ENCODE measurements at places on chromosomes 12 and 14. TPM values are rescaled to one million over a fixed set of nuclear protein-coding genes. Genes with fewer than 3 reads are reported as not detected.

- no peaks in the 10 kb centered on the region for H3K27me3 ChIP-seq
- no peaks in the 10 kb centered on the region for H3K36me3 ChIP-seq
- no peak overlapping the region for H3K27ac ChIP-seq
- no peak overlapping the region for H3K4me3 ChIP-seq
- DNase-seq: no peak
- no peaks in the 10 kb centered on the region for H3K4me1 ChIP-seq
Observed at GRCh38 chr12:34354239-34355200, 332.2 kb downstream of the ALG10 start.

GRCh38 chr12:89153341-89153740 lies 199.0 kb downstream of the DUSP6 start:
- no peak overlapping the region for H3K4me3 ChIP-seq
- H3K27me3 ChIP-seq: no peaks in the 10 kb centered on the region
- no peak for DNase-seq
- peaks cover 9% of the 10 kb centered on the region for H3K4me1 ChIP-seq
- no peaks in the 10 kb centered on the region for H3K36me3 ChIP-seq

GRCh38 chr14:88247228-88247627 lies 75.8 kb downstream of the KCNK10 start:
- DNase-seq: no peak
- H3K4me1 ChIP-seq: no peaks in the 10 kb centered on the region
- H3K27me3 ChIP-seq: peaks cover 6% of the 10 kb centered on the region
- H3K4me3 ChIP-seq: no peak overlapping the region

DNA sequence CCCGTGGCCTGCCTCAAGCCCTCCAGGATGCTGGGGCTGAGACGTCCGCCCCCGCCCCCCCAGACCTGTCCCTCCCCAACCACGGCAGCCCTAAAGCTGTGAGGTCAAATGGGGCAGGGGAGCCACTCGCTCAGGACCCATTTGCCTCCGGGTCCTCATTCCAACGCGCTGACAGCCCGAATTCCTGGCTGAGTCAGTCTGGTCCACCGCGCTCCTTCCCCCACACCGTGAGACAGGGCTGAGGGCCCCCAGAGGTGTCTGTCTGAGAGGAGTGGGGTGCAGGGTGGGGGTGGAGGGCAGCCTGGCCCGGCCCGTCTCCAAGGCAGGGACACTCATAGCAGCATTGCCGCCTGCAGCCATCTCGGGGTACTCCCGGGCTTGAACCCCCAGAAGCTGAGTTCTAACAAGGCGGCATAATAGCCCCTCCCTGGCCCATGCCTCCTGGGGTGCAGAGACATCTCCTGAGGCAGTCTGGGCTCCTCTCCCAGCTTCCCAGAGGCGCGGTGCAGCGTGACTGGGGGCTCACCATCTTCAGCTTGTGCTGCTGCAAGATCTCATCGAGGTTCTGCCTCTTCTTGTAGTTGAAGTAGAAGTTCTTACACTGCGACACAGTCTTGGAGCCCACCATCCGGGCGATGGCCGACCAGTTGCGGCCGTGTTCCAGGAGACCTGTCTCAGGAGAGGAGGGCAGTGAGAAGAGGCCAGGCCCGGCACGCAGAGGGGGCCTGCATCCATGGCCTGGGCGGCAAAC lies 90.5 kb downstream of the RFLNA start:
- H3K36me3 ChIP-seq: peaks cover 6% of the 10 kb centered on the region
- peaks cover 8% of the 10 kb centered on the region for H3K4me1 ChIP-seq
- H3K27me3 ChIP-seq: no peaks in the 10 kb centered on the region
- H3K4me3 ChIP-seq: no peak overlapping the region
- no peak for DNase-seq

DNA sequence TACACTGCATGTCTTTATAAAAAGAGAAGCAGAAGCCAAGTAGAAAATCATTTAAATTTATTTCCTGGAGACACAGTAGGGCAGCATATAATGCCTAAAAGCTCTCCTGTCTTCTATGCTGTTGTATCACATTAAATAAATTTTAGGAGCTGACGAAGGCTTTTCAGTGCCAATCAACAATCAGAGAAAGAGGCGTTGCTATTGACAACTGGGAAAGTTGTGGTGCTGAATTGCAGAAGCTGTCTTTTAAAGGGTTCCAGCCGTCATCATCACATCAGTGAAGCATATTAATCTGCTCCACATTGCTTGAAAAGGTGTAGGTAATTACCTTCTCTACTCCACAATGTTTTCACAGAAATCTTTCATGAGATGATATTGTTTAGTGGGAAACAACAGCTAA lies 103.9 kb downstream of the FSCB start:
- no peak overlapping the region for H3K27ac ChIP-seq
- peaks cover 1% of the 10 kb centered on the region for H3K4me1 ChIP-seq
- no peaks in the 10 kb centered on the region for H3K36me3 ChIP-seq
- no peak overlapping the region for H3K4me3 ChIP-seq
- H3K27me3 ChIP-seq: no peaks in the 10 kb centered on the region

DNA sequence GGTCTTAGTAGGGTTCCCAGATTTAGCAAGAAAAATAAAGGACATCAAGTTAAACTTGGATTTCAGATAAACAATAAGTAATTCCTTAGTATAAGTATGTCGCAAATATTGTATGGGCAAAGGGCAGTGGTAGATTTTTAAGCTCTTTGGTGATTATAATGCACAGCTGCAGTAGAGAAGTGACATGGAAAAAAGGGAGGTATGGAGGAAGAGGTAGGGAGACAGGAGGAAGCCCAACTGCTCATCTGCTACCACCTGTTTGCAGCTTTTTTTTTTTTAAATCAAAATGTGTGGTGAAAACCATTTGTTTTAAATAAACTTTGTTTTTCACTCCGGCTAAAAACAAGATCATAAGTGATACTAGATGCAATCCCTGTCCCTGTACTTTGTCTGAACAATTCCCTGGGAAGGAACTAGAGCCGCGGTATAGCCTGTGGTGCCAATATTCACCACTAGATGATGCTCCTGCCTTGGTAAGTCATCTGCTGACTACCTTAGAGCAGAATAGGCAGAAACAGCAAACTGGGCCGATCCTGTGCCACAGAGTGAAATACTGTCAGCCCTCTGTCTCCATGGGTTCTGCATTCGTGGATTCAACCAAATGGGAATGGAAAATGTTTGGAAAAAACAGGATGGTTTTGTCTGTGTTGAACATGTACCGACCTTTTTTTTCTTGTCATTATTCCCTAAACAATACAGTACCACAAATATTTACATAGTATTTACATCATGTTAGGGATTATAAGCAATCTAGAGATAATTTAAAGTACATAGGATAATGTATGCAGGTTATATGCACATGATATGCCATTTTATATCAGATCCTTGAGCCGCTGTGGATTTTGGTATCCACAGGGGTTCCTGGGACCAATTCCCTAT lies 62.4 kb upstream of the PLBD1 start:
- H3K27ac ChIP-seq: peak overlapping the region; percentile 93
- peaks cover 2% of the 10 kb centered on the region for H3K36me3 ChIP-seq
- peaks cover 33% of the 10 kb centered on the region for H3K4me1 ChIP-seq
- H3K4me3 ChIP-seq: no peak overlapping the region
- H3K27me3 ChIP-seq: no peaks in the 10 kb centered on the region
- peak; percentile 74 for DNase-seq

DNA sequence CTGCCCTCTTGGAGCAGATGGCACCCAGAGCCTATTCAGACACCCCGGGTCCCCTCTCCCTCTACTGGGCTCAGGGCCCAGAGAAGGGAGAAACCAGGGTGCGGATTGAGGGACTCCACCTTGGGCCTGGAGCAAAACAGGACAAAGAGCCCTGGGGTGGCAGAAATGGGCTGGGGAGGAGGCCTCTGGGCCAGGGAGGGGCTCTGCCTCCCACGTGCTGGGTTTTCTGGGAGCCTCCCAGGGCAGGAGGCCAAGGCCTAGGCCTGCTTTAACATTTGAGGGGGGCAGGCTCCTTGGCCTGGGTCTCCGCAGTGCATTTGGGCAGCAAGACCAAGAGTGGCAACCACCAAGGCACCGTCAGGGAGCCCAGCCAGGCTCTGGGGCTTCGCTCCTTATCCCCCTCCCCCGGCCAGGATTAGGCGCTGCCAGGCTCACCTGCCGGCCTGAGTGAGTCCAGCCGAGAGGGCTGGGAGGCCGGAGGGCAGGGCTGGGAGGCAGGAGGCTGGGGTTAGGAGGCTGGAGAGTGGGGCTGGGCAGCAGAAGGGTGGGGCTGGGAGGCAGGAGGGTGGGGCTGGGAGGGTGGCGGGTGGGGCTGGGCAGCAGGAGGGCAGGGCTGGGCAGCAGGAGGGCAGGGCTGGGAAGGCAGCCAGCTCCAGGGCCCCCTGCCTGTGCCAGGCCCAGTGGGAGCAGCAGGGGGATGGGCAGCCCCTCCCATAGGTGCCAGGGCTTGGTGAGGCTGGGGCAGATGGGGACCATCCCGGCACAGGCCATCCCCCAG lies 101.8 kb upstream of the EIF5 start:
- no peak for DNase-seq
- peaks cover 12% of the 10 kb centered on the region for H3K27me3 ChIP-seq
- H3K4me3 ChIP-seq: no peak overlapping the region
- no peaks in the 10 kb centered on the region for H3K4me1 ChIP-seq
- H3K36me3 ChIP-seq: no peaks in the 10 kb centered on the region

DNA sequence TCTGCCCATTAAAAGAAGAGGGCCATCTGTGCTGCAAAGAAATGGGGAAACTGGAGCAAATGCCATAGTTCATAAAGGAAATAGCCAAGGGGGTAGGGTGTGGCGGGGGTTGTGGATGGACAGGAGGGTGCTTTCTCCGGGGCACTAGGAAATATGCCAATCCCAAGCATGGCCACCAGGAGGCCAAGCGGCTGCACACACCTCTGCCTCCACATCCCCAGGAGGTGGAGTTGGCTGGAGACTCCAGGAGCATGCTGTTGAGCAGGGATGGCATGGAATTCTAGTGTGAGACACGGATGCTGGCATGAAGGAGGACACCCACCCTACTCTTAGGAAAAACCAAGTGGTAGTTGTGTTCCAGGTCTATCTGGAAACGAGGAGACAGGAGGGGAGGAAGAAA lies 25.2 kb downstream of the NID2 start:
- no peaks in the 10 kb centered on the region for H3K36me3 ChIP-seq
- no peaks in the 10 kb centered on the region for H3K4me1 ChIP-seq
- peak; percentile 25 for DNase-seq

DNA sequence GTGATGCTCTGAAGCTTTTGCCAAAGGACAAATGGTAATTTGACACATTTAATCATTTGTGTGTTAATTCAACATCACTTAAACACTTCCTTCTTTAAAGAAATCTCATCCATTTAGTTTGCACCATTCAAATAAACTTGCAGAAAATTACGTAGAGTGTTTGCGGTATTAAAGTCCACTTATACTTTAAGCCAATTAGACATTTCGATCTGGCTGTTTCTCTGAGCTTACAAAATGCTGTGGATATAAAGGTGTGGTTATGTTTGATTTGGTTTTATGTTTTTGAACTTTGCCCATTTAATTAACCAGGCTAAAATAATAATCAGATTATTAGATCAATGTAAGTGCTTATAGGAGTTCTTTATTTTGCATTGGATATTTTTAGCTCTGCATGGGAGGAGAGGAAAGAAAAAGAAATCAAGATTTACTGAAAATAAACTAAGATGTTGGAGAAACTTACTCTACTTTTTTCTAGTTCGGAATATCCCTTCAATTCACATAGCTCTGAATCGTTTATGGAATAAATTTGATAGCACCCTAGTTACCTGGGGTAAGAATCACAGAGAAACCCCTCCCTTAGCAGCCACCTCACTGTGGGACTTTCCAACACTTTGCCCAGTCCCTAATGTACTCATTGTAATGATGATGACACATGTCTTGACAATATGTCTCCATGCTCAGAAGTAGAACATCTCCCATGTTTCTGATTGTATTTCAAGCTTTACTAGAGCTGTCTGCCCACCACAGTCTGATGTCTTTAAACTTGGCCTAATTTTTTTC lies 268.0 kb downstream of the BTG1 start:
- H3K36me3 ChIP-seq: no peaks in the 10 kb centered on the region
- no peaks in the 10 kb centered on the region for H3K27me3 ChIP-seq
- no peak overlapping the region for H3K27ac ChIP-seq
- peaks cover 17% of the 10 kb centered on the region for H3K4me1 ChIP-seq
- no peak for DNase-seq
- H3K4me3 ChIP-seq: no peak overlapping the region

DNA sequence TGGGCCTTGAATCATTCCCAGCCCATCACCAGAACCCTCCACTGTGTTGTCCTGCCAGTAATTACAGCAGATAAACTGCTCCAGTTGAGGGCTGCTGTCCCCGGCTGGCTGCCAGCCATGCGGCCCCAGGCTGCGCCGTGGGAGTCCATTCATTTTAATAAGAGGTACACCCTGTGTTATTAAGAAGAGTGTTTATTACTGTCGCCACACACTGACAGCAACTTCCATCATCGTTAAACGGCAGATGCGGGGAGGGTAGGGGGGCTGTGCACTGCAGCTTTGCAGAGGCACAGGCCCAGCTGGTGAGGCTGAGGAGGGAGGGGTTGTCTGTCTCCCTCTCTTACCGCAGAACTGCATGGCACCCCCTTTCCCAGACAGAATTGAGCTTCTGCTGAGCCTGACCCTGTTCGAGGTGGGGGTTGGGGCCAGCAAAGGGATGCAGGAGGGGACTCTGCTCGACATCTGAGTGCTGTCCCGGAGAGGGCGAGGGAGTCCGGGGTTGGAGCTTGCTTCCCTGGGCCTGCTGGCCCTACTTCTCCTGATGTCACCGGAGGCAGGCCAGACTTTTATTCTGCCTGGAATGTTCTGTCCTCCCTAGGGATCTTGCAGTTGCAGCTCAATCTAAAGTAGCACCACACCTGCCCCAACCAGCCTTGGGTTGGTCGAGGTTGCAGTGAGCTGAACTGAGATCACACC lies 33.8 kb upstream of the GPATCH2L start:
- H3K27me3 ChIP-seq: peaks cover 16% of the 10 kb centered on the region
- H3K4me1 ChIP-seq: no peaks in the 10 kb centered on the region
- no peak for DNase-seq
- H3K36me3 ChIP-seq: no peaks in the 10 kb centered on the region
- H3K4me3 ChIP-seq: no peak overlapping the region
- H3K27ac ChIP-seq: no peak overlapping the region

GRCh38 chr14:90487031-90487430 lies 90.2 kb downstream of the CALM1 start:
- DNase-seq: no peak
- H3K27me3 ChIP-seq: peaks cover 3% of the 10 kb centered on the region
- H3K27ac ChIP-seq: no peak overlapping the region

DNA sequence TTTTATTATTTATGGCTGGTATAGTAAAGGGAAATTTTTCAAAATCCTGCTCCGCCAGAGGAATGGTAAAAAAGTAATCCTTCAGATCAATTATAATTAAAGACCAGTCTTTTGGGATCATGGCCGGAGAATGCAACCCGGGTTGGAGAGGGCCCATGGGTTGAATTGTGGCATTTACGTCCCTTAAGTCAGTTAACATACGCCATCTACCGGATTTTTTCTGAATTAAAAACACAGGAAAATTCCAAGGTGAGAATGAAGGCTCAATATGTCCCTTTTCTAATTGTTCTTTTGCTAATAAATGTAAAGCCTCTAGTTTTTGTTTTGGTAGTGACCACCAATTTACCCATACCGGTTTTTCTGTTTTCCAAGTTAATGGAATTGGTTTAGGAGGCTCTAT lies 602.8 kb downstream of the ALG10 start:
- peaks cover 1% of the 10 kb centered on the region for H3K36me3 ChIP-seq
- no peak overlapping the region for H3K27ac ChIP-seq
- H3K4me3 ChIP-seq: no peak overlapping the region
- H3K27me3 ChIP-seq: no peaks in the 10 kb centered on the region

Gene TPH2
- not detected for total RNA-seq

Gene TMEM119
- 0.24 TPM for total RNA-seq

Gene TXNDC16
- 25.0 TPM for total RNA-seq
